Ecto neural progenitor cell (in vitro differentiated cells): ENCODE measurements at places on chromosomes 3 and 15.

GRCh38 chr15:92810418-92811138 lies 89.5 kb upstream of the CHD2 start:
- no peak for DNase-seq

DNA sequence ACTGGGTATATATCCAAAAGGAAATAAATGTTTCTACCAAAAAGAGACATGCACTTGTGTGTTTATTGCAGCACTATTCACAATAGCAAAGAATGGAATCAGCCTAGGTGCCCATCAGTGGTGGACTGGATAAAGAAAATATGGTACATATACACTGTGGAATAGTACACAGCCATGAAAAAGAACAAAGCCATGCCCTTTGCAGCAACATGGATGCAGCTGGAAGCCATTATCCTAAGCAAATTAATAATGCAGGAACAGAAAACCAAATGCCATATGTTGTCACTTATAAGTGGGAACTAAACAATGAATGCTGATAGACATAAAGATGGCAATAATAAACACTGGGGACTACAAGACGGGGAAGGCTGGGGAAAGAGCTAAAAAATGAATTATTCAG lies 102.9 kb downstream of the RPL39L start:
- no peak for DNase-seq

DNA sequence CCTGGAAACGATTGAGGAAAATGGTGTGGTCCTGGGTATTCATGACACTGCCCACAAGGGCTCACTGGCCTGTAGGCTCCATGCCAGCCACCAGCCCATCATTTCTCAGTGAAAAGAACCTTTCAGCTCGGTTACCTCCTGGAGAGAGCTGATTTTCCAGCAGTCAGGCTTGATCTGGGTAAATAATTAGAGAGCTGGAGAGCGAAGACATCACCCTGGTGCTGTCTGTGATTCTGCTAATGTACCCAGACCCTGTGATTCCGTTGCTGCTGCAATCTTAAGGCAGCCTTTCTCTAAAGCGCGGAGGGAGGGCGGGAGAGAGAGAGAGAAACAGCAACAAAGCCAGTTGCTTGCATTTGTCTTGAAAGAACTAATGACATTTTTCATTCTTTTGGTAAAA lies 221.9 kb upstream of the TOPAZ1 start:
- DNase-seq, result no peak

DNA sequence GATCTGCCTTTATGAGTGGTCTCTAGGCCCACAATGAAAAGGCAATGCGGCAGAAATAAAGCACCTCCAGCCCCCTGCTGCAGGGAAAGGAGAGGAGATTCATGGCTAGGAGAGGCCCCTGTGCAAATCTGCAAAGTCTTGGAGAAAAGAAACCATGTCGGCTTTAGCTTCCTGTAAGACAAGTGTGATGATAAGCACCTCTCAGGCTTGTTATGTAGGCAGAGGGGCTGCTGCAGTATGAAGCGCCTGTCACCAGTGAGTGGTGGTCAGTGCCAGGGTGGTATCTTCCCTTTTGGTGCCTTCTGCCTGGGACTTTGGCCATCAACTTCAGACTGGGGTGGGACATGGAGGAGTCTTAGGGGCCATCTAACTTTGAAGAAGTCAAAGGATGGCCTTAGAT lies 59.2 kb upstream of the ARHGEF3 start:
- no peak for DNase-seq

- DNase-seq, result no peak
These were observed 8.1 kb downstream of the EDEM1 start for GRCh38 chr3:5195605-5196004.

DNA sequence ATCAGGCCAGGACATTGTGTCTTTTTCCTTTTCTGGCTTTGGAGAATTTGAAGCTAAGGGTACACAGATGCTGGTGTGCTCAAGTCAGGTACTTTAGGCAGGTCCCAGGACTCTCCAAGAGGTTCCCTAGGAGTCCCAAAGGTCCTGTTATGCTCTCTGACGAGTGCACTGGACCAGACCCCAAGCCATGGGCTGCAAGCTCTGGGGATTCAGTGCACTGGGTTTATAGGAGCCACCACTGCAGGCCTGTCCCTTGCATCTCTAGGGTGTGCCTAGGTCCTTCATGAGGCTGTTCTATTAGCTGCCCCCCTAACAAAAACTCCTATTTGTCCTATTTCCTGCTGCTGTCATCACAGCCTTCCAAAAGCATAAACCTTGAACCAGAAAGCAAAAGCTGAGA lies 31.9 kb upstream of the BFSP2 start:
- DNase-seq, result no peak

DNA sequence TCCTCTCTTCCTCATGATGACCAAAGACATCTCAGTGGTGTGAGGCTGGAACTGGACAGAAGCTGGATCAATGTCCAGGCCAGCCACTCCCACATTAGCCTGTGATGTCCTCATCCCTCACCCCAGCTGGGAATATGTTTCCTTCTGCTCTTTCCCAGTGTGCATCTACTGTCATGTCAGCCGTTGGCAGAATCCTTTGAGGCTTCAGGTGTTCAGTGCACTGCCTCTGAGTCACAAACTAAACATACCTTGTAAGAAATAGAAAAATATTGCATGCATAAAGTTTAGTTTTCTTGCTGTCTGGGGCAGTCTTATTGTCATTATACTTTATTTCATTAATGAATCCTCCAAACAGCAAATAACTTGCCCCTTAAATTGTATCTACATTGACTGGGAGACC lies 161.6 kb upstream of the RASGRP1 start:
- no peak for DNase-seq

GRCh38 chr3:127073941-127074820 lies 91.3 kb downstream of the PLXNA1 start:
- no peak for DNase-seq

GRCh38 chr3:15541371-15541770 lies 19.9 kb upstream of the COLQ start:
- no peak for DNase-seq

DNA sequence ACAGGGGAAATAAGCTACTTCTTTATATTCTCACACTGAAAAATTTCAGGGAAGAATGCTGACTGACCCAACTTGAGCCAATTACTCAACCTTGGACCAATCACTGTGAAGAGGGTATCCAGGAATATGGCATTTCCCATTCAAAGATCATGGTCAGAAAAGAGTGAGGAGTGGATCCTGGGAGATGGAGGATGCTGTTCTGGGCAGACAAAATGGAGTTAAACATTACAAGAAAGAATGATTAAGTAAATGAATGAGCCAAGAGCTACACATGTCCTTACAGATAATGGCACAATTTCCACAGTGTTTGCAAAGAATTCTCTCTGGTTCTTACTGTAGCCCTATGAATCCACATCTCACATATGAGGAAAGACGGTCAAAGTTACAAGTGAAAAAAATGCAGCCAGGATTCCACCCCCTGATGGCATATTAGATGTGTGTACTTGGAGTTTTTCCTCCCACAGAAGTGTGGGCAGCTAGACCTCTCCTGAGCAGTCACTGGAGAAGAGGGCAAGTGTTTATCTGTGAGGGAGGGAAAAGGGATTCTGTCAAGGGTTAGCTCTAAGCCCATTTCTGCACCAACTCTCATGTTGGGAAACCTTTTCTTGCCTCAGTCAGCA lies 33.8 kb downstream of the AMOTL2 start:
- no peak for DNase-seq

GRCh38 chr15:88912500-88912921 lies 668 bp downstream of the MFGE8 start:
- DNase-seq, result no peak

DNA sequence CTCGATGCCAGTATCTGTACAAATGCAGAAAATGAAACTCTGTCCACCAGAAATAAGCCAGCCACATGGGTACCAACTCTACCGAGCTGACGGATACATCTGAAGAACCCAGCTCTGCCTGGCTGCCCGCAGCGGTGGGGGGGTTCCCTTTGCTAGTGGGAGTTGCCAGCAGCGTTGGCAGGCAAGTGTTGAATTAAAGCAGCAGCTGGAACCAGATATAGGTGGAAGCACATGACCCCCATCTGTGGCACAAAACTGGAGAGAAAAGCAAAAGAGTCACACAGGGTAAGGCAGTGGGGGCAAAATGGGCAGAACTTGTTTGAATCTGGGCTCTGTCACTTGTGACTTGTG lies 17.9 kb downstream of the CRYGS start:
- DNase-seq, result no peak

GRCh38 chr3:52779837-52780585 lies 2.6 kb downstream of the ITIH1 start:
- no peak for DNase-seq

- DNase-seq, result no peak
These were observed 28.7 kb downstream of the ATRIP start for GRCh38 chr3:48475188-48475587.

GRCh38 chr3:187966636-187967406 lies 187.1 kb upstream of the LPP start:
- no peak for DNase-seq

GRCh38 chr3:71168121-71168721 lies 415.3 kb downstream of the FOXP1 start:
- no peak for DNase-seq

DNA sequence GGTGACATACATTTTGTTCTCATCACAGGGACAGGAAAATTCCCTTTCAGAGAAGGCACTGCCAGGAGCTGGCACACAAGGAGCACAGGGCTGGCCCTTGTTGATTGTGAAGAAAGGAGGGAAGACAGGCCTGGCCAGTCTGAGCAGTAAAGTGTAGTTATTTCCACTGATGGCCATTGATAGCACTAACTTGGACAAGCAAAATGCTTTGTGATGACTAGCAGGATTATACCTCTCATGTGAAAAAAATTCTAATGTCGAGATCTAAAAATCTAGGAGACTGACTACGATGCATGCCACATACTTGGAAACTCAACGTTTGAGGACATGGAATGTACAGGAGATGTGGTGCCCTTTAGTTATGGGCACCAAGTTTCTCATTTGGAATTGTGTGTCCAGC lies 54.3 kb upstream of the ST8SIA2 start:
- DNase-seq, result no peak

GRCh38 chr3:60133269-60134162 lies 1083.7 kb upstream of the CFAP20DC start:
- DNase-seq, result no peak

DNA sequence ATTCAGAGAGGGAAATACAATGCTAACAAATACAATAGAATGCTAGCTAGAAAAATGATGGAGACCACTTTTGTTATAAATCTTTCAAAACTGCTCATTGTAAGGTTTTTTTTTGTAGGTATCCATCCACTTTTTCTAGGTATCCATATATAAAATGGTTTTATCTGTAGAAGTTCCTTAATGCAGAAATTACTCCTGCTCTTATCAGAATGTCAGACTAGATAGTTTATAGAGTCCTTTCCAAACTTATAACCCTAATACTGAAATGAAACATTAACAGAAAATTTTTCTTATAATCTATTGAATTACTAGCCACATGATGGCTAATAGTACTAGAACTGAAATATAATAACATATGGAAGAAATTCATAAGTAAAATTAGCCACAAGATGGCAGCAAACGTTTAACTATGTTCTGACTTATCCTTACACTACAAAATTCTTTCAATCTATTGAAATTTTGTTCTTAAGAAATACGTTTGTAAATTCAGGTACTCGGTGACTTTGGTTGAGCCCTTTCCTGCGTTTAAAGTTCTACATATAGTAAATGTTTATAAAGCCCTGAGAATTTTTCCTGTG lies 58.5 kb downstream of the ECT2 start:
- no peak for DNase-seq

DNA sequence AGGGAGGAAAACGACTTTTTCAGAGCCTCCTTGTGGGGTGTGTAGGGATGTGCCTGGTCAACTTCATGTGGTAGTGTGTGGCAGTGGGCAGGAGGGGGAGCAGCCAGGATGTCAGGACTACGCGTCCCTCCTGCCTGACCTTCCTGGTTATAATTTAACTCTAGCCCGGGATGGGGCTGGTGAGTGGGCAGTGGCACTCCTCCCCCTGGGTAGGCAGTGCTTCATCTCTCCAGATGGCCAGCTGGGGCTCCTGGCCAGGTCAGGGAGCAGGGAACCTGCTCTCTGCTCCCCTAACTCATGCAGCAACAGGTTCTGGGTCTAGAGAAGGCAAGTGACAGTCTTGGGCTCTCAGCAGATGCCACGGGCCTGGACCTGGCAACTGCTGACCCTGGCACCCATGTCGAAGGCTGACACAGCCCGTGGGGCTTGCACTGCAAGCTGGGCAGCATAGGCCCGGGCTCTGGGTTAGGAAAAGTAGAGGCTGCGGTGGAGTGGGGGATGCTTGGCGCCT lies 2.6 kb downstream of the ITIH4 start:
- DNase-seq, result no peak

- DNase-seq, result no peak
These were observed 7.9 kb upstream of the SRP14 start for GRCh38 chr15:40046721-40047414.

DNA sequence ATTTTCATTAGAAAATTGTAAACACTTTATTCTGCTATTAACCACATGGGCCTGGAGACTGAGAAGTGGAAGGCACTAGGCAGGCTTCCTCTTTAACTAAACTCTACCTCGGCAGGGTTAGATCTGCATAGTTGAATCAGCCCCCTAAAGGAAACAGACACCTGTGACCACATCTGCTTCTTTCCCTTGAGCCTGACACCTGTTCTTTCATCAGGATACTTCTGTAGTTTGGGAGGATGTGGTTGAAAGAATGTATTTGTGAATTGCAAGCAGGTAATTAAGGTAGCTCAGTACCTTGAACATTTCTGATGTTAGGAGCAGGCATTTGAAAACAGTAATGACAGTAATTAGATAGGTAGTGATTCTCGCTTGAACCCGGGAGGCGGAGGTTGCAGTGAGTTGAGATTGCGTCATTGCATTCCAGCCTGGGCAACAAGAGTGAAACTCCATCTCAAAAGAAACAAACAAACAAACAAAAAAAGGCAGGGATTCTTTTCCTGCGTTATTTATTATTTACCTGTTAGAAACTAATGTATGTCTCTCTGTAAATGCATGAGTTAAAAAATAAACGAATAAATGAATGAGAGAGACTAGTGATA lies 468.5 kb downstream of the NLGN1 start:
- no peak for DNase-seq

DNA sequence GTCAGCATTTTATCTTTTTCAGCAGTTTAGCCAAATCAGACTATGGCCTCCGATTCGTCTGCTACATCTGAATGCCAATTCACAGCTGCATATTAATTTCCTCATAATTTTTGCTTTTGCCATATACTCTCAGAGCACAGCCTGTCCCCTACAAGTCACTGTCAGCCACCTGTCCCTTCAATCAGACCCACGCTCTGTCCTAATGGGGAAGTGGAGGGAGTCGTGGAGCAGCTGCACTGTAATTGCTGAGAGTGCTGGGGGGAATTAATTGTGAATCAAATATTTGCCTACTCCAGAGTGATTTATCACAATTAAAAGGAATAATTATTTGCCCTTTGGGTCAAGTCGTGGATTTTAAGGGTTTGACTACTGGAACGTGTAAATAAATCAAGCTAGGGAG lies 75.5 kb downstream of the EBLN2 start:
- DNase-seq, result no peak

DNA sequence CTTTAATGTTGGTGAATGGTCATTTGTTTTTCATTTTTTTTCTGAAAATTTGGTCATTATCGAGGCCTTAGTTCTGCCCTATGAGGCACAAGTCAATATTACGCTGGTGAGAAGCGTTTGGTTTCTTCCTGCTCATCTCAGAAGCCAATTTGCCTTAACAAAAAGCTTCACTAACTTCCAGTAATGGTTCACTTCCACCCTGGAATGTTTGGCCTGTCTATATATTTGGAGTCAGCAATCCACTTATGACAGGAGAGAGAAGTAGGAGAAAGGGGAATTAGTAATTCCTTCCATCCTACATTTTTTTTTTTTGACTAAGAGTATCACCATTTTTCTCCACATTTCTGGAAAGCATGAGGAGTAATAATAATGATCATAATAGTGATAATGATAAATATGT lies 124.4 kb downstream of the DIPK2A start:
- DNase-seq, result no peak
